Stimulated activated CD4-positive, alpha-beta T cell treated with anti-CD3 and anti-CD28 coated beads, Interleukin-1b, Interleukin-23, amount 100 ng/mL, for 48 hours (primary cell): ENCODE measurements at places on chromosomes 11 and 22.

- no peak for DNase-seq
Observed at GRCh38 chr11:110169738-110170137, 76.5 kb downstream of the ZC3H12C start.

- no peak for DNase-seq
Observed at GRCh38 chr22:19477321-19478044, 1.5 kb downstream of the UFD1 start.

DNA sequence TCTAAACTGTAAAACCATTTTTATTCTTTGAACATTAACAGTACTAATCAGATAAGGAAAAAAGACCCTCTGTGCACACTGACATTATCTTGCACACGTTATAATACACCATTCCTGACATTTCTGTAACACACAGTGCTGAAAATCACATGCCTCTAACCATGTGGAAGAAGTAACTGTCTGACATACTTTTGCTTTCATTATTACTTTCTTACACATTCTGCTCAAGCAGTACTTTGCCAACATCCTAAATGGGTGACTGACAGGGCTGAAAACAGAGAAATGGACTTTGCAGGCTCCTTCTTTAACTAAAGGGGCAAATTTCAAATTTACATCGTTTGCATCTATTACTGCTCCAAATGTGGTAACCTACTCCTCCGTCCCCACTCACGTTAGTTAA is 22.8 kb upstream of the TP53AIP1 start:
- DNase-seq = no peak

GRCh38 chr11:57483562-57483918 is 23.2 kb downstream of the RTN4RL2 start:
- DNase-seq = no peak

GRCh38 chr11:75435571-75435925 is 2.5 kb upstream of the KLHL35 start:
- DNase-seq = no peak

GRCh38 chr11:1156506-1157340 is 1.0 kb upstream of the MUC5AC start:
- no peak for DNase-seq

DNA sequence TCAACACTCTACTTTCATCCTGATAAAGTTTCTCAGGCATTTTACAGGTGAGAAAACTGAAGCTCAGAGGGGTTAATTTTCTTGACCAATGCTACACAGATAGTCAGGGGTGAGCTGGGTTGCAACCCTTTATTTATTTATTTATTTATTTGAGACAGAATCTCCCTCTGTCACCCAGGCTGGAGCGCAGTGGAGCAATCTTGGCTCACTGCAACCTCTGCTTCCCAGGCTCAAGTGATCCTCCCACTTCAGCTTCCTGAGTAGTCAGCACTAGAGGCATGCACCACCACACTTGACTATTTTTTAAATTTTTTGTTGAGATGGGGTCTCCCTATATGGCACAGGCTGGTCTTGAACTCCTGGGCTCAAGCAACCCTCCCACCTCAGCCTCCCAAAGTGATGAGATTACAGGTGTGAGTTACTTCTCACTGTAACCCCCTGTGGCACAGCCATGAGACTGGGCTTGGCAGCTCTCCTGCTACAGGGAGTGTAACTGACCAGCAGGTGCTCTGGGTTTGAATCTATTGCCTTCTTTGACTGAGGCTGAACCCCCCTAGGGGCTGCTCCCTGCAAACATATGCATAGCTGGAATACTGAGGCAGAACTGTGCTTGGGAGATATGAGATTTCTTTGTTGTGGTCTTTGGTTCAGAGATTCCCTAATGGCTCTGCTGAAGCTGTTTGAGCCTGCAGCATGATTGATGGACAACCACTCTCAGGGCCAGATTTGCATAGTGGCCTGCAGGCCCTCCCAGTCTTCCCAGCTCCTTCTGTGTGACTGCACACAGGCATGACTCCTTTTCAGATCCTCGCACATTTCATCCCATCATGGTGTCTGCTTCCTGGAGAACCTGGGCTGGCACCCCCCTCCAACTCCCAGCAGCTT is 6.1 kb downstream of the C11orf96 start:
- DNase-seq = no peak

GRCh38 chr11:117535201-117535849 is 207.7 kb downstream of the CEP164 start:
- no peak for DNase-seq

- DNase-seq = peak; percentile 29
Observed at GRCh38 chr22:39954584-39955055, 5.6 kb upstream of the TMA7B start.

DNA sequence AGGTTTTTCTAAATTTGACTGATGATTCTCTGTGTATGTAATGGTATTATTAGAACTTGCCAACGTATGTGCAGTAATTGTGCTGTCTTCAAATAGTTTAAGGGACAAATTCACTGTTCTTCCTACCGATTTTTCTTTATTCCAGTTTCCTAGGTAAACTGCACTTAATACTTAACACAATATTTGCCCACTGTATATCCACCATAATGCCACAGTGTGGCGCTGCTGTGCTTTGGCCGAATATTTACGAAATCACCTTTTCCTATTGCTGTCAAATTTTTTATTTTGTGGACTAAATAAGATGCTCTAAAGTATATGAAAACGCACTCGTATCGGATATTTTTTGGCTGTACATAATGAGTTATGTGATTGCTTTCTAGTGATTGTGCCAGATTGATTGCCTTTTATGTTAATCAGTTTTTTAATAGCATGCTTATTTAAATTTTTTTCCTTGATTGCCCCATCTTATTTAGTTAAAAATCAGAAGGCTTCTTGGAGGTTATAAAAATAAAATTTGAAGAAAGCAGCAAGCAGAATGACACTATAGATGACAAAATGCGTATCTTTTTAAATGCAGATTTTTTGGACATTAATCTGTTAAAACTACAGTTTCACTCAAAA is 10.5 kb downstream of the AASDHPPT start:
- DNase-seq = peak; percentile 31

DNA sequence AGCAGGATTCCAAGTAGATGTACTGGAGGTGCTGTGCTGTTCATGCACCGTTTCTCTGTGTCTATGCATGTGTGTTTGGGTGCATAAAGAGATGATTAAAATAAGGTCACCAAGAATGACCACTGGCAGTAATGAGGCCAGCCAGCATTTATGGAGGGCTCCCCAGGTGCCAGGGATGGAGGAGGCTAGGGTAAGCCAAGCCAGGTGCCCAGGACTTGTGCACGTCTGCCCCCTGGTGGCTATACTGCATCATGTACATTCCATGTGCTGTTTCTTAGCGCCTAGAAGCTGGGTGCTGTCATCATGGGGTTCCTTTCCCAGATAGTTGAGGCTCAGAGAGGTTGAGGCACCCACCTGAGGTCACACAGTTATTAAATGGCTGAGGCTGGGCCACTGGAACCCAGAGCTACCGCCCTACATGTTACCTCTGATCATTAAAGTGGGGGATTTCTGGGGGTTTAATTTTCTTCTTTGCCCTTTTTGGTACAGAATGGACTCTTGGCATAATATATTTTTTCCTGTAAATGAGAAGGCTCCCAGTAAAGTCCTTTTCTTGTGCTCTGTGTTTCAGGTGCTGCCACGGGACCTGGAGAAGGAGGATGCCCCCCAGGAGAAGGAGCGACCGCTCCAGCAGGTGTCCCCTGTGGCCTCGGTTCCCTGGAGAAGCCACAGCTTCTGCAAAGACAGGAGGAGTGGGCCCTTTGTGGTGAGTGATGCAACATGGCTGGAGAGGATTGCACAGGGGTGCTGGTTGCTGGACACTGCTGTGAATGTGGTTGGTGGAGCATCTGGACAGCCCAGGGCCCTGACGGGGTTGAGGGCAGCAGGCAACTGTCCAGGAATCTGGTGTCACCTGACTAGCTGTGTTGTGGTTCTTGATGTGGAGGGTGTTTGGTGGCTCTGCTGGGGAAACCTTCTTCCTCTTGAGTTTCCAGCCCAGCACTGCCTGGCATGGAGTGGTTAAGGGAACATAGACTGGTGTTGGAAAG is 96.4 kb downstream of the KIAA1671 start:
- peak; percentile 71 for DNase-seq

GRCh38 chr11:7964873-7965272 is 374 bp downstream of the NLRP10 start:
- no peak for DNase-seq

DNA sequence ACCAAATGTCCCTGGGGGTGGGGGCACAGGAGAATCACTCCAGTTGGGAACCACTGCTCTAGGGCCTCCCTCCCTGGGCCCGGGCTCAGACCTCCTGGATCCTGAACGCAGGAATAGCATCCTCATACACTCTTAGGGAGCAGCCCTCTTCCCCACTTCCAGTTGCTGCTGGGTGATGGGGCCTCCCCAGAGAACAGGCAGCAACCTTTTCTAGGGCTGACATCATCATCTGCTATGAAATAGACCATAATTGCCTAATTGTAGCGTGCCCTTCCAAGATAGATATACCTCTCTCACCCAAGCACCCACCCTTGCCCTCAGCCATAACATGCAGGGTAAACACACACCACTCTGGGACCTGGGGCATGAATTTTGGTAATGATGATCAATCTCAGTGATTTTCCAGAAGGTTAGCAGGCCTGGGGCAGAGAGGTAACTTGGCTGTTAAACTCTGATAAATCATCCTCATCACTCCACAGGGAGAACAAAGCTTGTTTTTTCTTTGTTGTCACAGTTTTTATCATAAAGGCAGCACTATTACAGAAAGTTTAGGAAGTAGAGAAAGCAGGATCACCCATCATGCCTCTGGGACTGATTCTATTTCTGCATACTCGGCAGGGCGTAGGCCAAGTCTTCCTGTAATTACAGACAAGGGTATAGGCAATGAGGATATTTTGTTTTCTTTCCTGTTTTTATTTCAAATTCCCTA is 88.3 kb upstream of the PRDM11 start:
- DNase-seq = no peak

DNA sequence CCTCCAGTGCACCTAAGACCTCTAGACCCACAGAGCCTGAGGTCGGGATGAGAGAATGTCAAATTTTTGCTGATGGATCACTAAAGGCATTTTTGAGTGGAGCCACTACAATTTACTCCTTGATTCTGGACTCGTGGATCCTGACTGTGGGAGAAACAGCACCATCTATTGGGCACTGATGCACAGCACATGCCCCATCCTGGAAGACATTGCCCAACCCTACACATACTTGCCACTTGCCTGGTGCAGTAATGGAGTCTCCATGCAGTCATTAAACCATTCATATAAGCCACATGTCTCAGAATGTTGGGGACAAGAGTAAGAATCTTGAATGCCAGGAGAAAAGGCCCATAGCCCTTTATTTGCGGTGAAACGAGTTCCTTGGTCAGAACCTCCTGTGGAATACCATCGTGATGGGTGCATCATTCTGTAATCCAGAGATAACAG is 103.9 kb downstream of the GGTLC2 start:
- DNase-seq = peak; percentile 14

GRCh38 chr11:16902781-16903378 is 111.3 kb downstream of the PLEKHA7 start:
- DNase-seq = no peak

DNA sequence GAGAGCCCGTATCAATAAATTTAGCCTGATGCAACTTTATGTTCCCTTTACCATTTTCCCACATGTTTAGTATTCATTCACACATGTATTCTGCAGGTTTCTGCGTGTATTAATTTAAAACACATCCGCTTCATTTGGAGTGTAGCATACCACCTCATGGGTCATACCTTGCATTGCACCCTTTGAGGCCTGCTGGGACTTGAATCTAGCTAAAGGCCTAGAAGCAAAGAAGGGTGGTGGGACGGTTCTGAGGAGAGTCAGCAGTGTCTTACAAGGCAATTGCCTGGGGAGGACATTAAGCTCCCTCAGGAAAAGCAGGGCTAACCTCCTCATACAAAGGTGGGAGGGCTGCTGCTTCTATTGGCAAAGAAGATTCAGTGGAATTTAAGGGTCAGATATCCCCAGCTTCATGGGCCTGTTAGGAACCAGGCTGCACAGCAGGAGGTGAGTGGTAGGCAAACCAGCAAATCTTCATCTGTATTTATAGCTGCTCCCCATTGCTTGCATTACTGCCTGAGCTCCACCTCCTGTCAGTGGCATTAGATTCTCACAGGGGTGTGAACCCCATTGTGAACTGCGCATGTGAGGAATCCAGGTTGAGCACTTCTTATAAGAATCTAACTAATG is 15.9 kb upstream of the SNX19 start:
- DNase-seq = no peak

DNA sequence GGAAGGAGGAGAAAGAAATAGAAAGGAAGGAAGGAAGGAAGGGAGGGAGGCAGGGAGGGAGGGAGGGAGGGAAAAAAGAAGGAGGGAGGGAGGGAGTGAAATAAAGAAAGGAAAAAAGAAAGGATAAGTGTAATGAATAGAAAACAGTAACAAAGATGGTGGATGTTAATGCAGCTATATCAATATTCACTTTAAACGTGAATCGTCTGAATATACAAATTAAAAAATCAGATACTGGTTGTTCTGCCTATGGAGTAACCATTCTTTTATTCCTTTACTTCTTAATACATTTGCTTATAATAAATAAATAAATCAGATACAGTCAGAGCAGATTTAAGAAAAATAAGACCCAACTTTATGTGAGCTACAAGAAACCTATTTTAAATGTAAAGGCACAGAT is 1520.4 kb downstream of the TBC1D22A start:
- DNase-seq = no peak

GRCh38 chr11:13135385-13136271 is 126.5 kb downstream of the RASSF10 start:
- no peak for DNase-seq

DNA sequence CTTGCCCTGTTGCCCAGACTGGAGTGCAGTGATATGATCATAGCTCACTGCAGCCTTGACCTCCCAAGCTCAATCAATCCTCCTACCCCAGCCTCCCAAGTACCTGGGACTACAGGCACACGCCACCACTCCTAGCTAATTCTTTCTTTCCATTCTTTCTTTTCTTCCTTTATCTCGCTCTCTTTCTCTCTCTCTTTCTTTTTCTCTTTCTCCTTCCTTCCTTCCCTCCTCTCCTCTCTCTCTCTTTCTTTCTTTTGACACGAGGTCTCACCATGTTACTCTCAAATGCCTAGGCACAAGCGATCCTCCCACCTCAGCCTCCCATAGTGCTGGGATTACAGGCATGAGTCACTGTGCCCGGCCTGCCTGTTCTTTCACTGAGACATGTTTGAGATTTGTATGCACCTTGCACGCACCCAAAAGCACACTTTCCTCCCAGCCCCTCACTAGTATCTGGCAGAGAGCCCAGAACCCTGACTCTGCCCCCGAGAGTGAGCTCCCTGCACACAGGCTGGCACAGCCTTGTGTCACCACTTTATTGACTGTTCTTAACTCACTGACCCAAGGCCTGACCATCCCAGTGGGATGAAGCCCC is 56.8 kb downstream of the CD6 start:
- peak; percentile 85 for DNase-seq

GRCh38 chr22:27518531-27519340 is 282.8 kb downstream of the MN1 start:
- no peak for DNase-seq

- no peak for DNase-seq
Observed at GRCh38 chr11:124405581-124405980, 6.8 kb upstream of the OR8B3 start.

GRCh38 chr11:101863361-101863760 is 51.4 kb upstream of the CEP126 start:
- DNase-seq = no peak
